NCI-H226 (cell line): ENCODE measurements at places on chromosomes 5 and 9.

GRCh38 chr5:156589946-156590216, 260.2 kb upstream of the PPP1R2B start:
- DNase-seq: no peak

DNA sequence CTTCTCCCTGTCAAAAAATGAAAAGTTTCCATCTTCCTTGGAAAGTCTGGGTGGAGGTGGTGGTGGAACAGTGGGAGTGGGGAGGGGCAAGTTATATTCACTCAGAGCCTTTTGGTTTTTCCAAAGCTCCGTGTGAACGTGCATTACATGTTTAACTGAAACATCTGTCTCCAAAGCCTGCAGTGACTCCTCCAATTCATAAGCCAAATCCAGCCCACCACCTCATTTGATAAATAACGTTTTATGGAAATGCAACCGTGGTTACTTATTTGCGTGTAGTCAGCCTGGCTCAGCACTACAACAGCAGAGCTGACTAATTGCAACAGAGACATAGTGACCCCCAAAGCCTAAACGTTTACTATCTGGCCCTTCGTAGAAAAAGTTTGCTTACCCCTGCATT, 13.9 kb downstream of the TNFSF8 start:
- no peak for DNase-seq

DNA sequence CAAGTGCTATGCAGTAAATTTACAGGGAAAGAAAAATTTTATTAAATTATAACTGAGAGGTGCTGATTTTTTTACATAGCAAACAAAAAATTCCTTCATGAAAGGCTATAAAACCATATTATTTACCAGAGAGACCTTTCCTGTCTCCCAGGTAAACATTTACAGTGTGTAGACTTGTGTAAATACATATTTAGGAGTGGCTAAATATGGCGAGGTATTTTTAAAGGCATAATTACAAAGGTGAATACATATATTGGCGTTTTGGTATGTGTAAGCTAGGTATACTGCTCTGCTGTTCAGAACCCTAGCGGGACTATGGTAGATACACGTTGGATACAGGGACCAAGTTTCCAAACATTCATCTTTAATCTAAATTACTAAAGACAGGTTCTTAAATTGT, 170.6 kb upstream of the MEF2C start:
- no peak for DNase-seq

GRCh38 chr5:2715856-2716255, 35.6 kb downstream of the IRX2 start:
- no peak for DNase-seq

DNA sequence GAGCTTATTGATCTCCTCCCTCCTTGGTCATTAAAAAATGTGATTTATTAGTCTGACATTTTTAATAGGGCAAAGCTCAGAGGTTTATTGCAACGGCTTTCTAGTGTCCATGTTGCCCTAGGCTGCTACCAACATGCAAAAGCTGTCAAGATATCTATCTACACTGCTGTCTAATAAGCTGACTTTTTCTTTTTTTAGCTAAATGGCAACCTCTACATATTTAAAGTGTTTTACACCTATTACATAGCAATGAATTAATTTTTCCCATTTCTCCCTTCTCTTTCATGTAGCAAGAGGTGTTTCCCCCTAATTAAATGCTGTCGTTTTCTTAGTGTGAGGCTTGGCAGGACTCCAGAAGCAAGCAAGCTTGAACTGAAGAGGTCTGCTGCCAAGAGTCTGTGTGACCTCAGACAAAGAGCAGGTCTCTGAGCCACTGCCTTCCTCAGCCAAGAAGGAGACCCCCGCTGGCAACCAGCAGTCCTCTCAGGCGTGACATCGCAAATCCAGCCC, 79.4 kb downstream of the GAS1 start:
- no peak for DNase-seq

DNA sequence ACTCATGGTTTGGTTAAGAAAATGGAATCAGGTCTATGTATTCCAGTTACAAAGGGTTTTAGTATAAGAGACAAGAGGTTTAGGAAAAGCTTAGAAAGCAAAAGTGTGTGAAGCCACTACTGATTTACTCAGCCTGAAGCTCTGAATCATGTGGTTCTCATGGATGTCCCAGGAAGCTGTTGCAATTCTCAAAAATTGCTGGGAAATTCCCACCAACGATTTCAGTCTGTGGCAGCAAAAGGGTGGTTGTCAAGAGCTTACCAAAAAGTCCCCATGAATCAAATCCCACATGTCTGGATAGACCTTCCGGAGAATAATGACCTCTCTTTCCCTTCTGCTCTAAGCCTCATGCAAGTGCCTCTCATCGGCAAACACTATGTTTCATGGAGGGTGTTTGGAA, 929.9 kb downstream of the TLE4 start:
- DNase-seq: peak; percentile 54

GRCh38 chr9:130933114-130934046, 5.7 kb downstream of the FIBCD1 start:
- DNase-seq: peak; percentile 88

DNA sequence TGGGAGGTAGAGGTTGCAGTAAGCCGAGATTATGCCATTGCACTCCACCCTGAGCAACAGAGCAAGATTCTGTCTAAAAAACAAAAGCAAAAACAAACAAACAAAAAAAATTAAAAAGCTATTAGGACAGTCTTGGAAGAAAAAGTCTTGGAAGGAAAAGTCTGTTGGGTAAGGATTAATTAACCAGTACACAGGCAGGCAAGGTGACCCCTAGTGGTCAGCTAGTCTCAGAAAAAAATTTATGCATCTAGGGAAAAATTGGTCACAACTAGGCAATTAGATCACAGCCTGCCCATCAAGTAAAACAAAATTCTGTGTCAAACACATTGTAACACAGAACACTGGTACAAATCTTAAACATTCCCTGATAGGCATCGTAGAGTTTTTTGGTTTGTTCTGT, 6.7 kb upstream of the ANKRD18B start:
- no peak for DNase-seq

- no peak for DNase-seq
Measured at GRCh38 chr5:72213482-72213881, 106.2 kb downstream of the MAP1B start.

- DNase-seq: no peak
Measured at GRCh38 chr9:136075134-136075841, 19.8 kb downstream of the NACC2 start.

GRCh38 chr9:130305381-130305780, 39.8 kb downstream of the HMCN2 start:
- DNase-seq: no peak

DNA sequence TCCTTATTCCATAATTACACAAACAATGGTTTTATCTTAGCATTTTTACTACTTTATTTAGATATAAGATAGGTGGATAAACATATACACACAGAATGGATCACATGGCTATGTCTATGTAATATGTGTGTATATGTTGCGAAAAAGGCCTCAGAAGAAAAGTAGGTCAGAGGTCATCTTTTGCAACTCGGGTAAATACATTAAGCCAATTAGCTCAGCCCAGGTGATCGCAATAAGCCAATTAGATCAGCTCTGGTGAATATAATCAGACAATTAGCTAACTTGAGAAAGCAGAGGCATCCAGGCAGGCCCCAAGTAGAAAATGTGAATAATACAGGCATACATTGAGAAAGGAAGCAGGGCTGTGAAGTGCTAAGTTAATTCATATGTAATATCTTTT, 24.3 kb downstream of the SLCO4C1 start:
- DNase-seq: no peak
